NCI-H1048 (cell line): ENCODE measurements at places on chromosomes 16 and 17.

- no peak for DNase-seq
These were observed 64.5 kb upstream of the RBFOX1 start for GRCh38 chr16:7268182-7268581.

DNA sequence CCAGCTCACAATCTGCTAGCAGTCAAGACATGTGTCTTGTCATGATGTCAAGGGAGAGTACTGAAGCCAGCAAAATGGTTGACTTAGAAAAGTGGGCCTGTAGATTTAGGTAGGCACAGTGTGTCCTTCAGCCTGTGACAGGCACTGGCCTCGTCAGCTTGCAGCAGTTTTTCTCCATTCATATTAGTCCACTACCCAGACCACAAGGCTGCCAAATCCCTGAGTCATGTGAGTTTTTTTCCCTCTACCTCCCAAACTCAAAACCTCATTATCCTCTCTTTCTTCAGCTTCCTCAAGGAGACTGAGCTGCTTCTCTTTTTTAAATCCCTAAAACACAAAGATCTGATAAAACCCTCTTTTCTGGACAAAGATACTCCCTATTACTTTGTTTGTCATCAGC, 102.6 kb upstream of the HS3ST3A1 start:
- no peak for DNase-seq

- no peak for DNase-seq
These were observed 11.2 kb downstream of the MRPL27 start for GRCh38 chr17:50361561-50362480.

- DNase-seq, result no peak
These were observed 34.9 kb upstream of the ZNF469 start for GRCh38 chr16:88347656-88348376.

GRCh38 chr17:76239538-76240274, 587 bp downstream of the RNF157 start:
- no peak for DNase-seq

GRCh38 chr16:86575754-86576557, 2.4 kb upstream of the FOXL1 start:
- no peak for DNase-seq

GRCh38 chr17:80531400-80531799, 13.2 kb upstream of the RPTOR start:
- no peak for DNase-seq

GRCh38 chr16:89506791-89507191, 1.4 kb upstream of the SPG7 start:
- DNase-seq, result no peak

DNA sequence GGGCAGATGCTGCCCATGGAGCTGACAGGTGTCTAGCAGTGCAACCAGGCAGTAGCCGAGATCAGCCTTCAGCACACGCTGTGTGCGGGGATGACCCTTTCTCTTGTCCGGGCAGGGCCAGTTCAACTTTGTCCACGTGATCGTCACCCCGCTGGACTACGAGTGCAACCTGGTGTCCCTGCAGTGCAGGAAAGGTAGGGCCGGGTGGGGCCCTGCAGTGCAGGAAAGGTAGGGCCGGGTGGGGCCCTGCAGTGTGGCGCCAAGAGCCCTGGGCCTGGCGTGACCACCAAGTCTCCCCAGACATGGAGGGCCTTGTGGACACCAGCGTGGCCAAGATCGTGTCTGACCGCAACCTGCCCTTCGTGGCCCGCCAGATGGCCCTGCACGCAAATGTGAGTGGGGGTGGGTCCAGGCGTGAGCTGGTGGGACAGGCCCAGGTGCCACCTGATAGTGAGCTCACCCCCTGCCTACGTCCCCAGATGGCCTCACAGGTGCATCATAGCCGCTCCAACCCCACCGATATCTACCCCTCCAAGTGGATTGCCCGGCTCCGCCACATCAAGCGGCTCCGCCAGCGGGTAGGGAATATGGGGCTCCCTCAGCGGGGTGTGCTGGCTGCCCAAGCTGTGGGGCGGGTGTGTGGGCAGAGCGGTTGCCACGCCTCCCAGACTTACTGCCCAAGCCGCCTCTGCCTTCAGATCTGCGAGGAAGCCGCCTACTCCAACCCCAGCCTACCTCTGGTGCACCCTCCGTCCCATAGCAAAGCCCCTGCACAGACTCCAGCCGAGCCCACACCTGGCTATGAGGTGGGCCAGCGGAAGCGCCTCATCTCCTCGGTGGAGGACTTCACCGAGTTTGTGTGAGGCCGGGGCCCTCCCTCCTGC, 40.2 kb downstream of the TSC2 start:
- DNase-seq, result no peak

DNA sequence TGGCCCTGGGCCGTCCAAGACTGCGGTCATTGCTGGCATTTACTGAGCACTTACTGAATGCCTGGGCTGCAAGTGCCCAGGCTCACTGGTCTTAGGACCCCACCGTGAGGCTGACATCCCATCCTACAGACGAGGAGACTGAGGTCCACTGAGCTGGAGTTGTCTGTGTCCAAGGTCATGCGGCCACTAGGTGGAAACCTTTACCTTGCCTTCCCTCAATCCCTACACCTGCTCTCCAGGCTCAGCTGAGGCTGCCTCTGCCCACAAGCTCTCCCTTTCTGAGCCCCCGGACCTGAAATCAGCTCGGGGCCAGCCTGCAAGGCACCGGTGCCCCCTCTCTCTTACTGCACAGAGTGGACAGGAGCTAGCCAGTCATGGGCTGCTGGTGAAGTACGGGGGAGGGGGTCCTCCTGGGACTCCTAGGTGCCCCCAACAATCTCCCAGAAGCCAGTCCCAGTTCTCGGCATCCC, 1.5 kb downstream of the CASKIN1 start:
- no peak for DNase-seq

- no peak for DNase-seq
These were observed 54.3 kb upstream of the RBFOX3 start for GRCh38 chr17:79664930-79665737.

DNA sequence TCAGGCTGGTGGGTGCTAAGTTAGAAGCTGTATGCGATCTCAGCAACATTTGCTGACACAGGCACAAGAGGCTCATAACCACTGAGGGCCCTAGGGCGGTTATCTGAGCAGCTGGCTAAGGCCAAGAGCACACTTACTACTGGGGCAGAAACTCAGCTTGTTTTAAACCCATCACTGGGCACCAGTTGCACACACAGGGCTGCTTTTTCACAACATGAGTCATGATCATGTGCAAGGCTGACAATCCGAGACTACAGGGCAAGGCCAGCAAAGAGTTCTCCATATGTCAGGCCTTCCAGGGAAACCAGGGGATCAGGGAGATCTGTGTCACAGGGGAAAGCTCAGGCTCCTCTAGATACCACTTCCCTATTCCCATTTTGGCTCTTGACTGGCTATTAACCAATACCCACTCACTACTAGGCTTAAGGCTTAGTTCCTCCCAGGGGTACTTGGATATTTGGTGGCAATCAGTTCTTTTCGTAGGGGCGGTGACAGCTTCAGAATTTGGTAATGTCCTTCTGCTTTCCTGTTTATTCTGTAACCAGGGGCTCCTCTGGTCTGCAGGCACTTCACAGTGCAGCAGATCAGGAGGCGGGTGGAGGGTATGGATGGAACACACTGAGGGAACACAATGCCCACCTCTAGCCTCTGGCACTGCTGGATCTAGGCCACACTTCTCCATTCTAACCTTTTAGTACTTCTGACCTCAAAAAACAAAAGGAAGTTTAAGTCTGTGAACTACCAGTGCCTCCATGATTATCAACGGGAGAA, 44.9 kb upstream of the ERN1 start:
- no peak for DNase-seq

GRCh38 chr16:1333854-1334700, 632 bp downstream of the BAIAP3 start:
- no peak for DNase-seq

- no peak for DNase-seq
These were observed 25.8 kb upstream of the NACA2 start for GRCh38 chr17:61616783-61617182.

GRCh38 chr16:12096157-12096777, 119.7 kb downstream of the SNX29 start:
- no peak for DNase-seq
